RPMI8226 (cell line): ENCODE measurements at places on chromosomes 7 and 10.

DNA sequence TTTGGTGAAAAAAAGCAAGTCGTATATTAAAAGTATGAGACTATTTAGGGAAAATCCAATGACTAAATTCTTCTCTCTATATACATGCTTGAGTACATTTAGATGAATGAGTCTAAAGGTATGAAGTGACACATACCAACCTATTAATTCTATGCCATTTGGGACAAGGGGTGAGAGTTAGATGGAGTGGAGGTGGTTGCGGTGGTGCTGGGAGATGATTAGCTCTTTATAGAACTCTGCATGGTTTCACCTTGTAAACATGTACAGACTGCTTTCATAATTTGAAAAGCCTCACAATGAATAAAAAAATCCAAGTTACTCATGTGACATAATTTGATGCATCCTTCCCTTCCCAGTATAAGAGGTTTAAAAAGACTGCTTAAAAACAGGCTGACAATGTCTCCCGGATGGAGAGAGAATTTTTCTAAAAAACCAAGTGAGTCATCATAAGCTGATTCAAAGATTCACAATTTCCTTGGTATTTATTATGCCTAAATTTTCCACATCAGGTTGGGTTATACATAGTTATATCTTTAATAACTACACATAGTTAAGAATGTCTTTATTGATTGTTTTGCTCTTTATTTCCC, 572.8 kb downstream of the REEP3 start:
- no peak for DNase-seq

DNA sequence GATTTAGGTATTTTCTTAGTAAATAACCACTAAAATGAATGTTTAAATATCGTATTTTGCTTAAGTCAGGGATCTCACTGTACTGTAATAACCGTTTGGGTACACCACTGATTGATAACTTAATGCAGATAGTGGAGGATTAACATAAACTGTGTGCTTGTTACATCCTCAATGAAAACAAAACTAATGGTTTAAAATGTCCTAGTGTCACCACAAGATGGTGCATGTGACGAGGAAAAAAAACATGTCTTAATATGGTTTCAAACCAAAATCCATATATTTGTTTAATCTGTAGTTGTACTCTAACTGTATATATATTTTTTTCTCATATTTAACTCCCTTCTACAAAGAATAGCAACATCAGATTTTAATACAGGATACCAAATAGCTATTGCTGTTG, 19.2 kb downstream of the ARMC10 start:
- DNase-seq = no peak

DNA sequence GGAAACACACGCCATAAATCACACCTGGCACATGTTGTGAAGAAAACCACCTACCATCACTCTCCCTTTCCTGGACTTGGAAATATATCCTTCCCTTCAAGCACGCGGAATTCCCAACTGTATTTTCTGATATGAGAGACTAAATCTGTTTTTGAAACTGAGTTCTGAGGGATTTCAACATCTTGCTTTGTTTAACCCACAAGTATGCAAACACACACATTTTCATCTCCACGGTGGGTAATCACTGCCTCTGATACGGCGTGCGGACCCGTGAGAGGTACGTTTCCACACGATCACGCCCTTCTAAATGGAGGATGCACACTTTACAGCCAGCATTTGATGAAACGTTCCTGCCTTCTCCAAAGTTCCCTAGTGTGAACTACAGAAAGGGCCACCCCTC, 83.4 kb downstream of the ZRANB1 start:
- no peak for DNase-seq

- DNase-seq = no peak
Observed at GRCh38 chr7:133060004-133060403, 21.9 kb downstream of the CHCHD3 start.

GRCh38 chr10:119026301-119027110, 3.0 kb upstream of the NANOS1 start:
- DNase-seq = no peak

DNA sequence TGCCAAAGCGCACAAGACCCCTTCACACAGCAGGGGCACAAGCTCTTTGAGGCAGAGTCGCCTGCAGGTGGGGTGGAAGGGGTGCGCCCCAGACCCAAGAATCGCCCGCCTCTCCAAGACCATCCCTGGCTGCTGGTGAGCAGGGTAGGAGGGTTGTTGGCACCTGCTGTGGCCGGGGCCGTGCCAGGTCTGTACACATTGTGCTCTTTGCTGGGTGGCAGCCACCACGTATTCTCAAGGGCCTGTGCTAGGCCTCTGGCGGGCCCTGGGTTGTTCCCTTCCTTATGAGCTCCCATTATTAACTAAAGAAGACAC, 84.4 kb downstream of the LHPP start:
- no peak for DNase-seq

DNA sequence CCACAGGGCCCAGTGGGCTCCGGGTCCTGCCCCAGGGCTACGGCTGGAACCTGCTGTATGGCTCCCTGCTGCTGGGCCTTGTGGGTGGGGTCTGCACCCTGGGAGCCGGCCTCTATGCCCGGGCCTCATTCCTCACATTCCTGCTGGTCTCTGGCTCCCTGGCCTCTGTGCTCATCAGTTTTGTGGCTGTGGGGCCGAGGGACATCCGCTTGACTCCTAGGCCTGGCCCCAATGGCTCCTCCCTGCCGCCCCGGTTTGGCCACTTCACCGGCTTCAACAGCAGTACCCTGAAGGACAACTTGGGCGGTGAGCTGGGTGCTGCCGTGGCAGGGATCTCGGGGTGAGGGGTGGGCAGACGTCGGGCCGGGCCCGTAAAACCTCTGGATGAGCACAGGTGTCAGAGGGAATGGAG, 4.4 kb downstream of the SLC12A9 start:
- DNase-seq = no peak

- DNase-seq = no peak
Observed at GRCh38 chr7:147563669-147564068, 1026.9 kb upstream of the C7orf33 start.

GRCh38 chr10:80658068-80658467, 120.4 kb downstream of the SH2D4B start:
- DNase-seq = no peak

- DNase-seq = no peak
Observed at GRCh38 chr10:5614155-5614721, 52.2 kb downstream of the ASB13 start.

DNA sequence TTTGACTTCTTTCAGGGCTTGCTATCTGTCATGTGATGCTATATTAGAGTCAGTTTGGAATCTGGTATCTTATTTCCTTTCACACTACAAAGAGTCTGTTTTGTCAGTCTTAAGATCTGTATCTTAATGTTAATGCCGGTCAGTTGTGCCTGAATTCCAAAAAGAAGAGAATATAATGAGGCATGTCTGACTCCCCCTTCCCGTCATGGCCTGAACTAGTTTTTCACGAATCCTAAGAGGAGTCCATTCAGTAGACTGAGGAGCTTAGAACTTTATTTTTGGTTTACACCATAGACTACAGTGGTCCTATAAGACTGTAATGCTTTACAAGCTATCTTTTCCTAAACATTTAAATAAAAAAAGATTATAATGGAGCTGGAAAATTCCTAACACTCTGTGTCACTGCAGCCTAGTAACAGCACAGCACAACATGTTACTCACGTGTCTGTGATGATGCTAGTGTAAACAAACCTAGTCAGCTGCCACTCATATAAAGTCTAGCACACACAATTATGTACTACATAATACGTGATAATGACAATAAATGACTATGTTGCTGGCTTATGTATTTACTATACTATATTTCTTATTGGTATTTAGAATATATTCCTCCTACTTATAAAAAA, 50.6 kb downstream of the VPS41 start:
- DNase-seq = no peak

GRCh38 chr10:7412237-7412927, 1.5 kb upstream of the SFMBT2 start:
- DNase-seq = no peak

DNA sequence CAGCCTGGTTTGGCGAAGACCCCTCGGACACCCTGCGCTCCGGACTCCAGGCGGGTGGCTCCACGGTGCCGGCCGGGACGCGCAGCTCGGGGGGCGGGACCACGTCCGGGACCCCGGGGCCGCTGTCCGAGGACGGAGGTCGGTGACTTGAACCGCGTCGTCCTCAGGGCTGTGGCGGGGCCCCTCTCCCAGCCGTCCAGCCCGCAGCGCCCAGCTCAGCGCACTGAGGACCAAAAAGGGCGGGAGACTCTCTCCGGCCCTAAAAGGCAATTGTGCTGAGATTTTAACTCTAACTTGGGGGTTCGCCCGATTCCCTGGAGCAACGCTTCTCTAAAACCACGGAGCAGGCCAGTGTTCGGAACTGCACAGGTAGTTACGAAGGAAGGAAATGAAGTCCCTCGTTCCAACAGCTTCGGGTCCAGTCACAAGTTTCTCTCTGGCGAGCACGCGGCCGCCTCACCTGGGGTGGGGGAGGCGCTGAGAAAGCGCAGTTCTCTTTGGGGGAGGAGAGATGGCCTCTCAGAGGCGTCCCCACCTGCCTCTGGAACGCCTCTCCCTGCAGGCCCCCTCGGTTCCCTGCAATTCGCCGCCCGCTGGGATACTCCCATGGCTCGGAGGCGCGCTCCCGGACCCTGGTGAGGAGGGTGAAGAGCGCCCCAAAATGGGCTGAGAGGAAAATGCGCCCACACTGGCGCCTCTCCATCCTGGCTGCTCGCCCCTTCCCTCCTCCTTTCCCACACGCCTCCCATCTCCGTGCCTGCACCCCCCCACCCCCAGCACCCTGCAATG, 352.7 kb downstream of the DNAJB6 start:
- DNase-seq = no peak

DNA sequence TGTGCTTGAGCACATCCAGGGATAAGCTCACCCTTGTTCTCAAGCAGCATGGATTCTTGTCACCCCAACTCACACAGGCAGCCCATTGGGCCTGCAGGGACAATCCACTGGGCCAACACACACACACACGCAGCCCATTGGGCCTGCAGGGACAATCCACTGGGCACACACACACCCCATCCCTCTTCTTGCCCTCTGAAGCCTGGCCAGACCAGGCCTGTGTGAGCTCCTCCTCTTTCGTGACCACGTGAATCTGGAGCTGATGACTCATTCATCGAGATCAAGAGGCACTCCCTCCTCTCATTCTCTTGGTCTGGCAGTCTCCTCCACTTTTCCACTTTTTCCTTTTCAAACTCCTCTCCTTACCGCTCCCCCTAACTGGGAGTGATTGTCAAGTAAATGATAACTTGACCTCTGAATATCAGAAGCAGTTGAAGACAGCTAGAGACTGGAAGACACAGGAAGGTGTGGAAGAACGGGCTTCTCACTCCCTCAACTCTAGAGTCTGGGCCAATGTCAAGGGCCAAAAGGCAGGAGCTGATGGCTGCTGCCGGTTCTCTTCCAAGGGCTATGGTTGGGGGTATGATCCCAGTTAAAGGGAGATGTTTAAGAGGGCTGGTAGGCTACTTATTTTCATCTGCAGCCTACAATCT, 89.7 kb downstream of the HIPK2 start:
- no peak for DNase-seq

GRCh38 chr10:62853710-62854109, 37.5 kb upstream of the EGR2 start:
- DNase-seq = no peak

GRCh38 chr7:105678811-105679495, 97.7 kb upstream of the EFCAB10 start:
- DNase-seq = no peak

DNA sequence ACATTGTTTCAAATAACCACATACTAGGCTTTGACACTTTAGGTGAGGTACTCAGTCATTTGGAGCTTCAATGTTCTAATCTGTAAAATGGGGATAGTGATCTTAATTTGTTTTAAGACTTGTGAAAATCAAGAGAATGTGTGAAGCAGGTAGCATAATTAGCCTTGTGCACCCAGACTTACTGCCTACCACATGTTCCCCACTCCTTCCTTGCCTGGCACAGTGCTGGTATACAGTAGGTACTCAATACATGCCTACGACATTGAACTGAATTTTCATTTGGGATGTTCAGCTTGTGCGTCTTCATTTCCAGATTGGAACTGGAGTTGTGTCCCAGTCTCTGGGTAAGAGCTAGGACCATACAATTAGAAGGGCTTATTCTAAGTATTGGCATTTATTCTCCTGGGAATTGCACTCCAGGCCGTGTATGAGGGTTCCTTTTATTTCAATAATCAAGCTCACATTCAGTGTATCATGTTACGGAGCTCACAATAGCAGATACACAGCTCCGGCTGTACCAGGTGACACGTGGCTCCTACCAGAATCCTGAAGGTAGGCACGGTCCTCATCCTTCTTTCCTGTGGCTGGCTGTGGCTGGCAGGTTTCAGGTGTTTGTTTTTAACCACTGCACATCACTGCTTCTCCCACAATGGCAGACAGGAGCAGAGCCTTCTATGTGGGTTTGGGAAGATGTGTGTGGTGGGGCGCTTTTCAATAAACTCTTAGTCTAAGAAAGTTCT, 109.4 kb upstream of the PDCD4 start:
- DNase-seq = no peak

GRCh38 chr7:85229544-85229943, 42.7 kb upstream of the SEMA3D start:
- no peak for DNase-seq

DNA sequence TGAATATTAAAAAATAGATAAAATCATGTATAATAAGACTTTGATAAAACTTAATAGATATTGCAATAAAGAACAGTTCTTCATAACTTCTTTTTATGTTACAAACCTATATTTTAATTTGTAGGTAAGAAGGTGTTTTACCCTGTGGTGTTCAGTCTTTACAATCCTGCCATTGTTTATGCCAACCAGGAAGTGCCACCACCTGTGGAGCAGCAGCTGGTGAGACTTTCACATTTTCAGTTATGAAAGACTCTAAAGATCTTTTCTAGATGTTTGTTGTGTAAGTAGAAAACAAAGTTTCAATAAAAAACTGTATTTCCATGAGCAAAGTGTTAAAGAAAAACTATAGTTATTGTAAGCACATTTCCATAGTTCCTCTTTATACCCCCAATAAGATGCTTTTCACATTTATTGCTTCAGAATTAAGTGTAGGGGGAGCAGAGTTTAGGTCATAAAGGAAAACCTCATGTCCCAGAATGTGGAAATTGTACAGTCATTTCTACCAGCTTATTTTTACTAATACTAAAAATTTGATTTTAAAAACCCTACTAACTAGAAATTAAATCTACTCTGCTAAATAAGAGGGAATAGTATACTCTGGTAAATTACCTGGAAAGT, 28.7 kb downstream of the CSGALNACT2 start:
- peak; percentile 20 for DNase-seq
